ENCODE measurements at places on chromosomes 1 and 21. TPM values are rescaled to one million over a fixed set of nuclear protein-coding genes. Genes with fewer than 3 reads are reported as not detected.

GRCh38 chr21:29610779-29611360, 312.1 kb downstream of the BACH1 start:
- no peak for DNase-seq

GRCh38 chr1:209772126-209772525, 12.2 kb downstream of the C1orf74 start:
- no peak for DNase-seq

- no peak for DNase-seq
Measured at GRCh38 chr21:36156815-36157670, at the start of gene DOP1B. TSS of gene DOP1B (plus strand) at chr21:36156824. CDS start at chr21:36164734, 7,910 bp downstream.

- no peak for DNase-seq
Measured at GRCh38 chr1:119294199-119294598, 74.4 kb upstream of the HAO2 start.

GRCh38 chr1:234489007-234489697, 10.2 kb upstream of the TARBP1 start:
- no peak for DNase-seq

- DNase-seq: no peak
Measured at GRCh38 chr1:222801067-222801466, 13.8 kb upstream of the DISP1 start.

- DNase-seq: no peak
Measured at GRCh38 chr1:47901001-47901575, 96.1 kb downstream of the TRABD2B start.

The ELAPOR1 gene
- 0.28 TPM for total RNA-seq

The COL8A2 gene
- total RNA-seq: 0.54 TPM

Data from IMR-90 (cell line).